ENCODE measurements at places on chromosomes 2 and 18.
A peak's percentile ranks its signal among the peaks of the same experiment; 100 is the strongest.

DNA sequence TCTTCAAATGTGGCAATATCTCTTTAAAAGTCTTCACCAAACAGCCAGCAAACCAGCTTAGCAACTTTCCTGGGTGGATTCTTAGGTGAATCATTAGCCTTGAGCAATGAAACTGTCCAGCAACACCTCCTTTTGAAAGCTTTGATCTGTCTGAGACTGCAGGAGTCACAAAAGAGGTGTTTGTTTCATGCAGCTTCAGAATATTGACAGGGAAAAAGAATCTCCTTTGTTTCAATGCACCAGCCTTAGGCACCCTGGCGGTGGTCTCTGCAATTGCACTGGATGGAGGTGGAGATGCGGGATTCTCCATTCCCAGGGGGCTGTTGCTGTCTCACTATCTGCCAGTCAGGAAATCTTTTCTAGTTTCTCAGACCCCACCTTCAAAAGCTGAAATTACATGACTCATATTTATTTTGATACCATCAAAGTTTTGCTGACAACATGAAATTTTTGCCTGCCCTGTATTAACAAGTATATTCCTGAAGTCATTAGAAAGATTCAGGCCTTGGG lies 76.0 kb upstream of the DSG1 start:
- peak; percentile 85 for DNase-seq

- DNase-seq = no peak
These were observed 121.3 kb downstream of the NDUFA10 start for GRCh38 chr2:239903803-239904202.

GRCh38 chr2:45591073-45591472 lies 20.0 kb downstream of the SRBD1 start:
- no peak for DNase-seq

DNA sequence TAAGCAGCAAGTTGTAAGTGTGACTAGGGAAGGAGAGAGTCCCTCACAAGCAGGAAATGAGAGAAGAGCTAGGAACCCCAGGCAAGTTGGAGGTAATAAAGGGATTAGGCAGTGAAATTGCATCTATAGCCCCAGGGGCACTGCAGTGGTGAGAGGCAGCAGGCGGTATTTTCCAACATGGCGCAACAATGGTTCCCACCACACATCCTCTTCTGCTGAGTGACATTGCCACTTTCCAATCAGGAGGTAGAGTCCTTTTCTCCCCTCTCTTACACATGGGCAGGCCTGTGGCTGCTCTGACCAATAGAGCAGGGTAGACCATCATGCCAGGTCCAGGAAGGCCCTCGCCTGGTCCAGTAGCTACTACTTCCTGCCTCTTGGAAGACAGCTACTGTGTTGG lies 86.6 kb downstream of the DNER start:
- no peak for DNase-seq

DNA sequence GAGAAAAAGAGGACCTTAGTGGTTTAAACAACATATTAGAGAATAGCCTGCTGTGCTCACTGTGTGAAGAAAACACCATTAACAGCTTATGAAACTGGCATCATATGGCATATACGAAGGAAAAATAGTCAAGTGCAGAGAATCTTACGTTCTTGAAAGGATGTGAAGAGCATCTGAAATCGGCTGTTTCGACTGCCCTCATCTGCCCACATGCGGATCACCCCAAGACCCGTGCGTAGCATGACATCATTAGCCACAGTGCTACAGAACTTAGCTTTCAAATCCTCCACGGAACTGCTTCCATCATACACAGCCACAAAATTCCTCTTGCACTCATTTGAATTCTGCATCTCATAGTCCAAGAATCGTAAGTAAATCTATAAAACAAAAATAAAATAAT lies 84.3 kb downstream of the NETO1 start:
- no peak for DNase-seq

DNA sequence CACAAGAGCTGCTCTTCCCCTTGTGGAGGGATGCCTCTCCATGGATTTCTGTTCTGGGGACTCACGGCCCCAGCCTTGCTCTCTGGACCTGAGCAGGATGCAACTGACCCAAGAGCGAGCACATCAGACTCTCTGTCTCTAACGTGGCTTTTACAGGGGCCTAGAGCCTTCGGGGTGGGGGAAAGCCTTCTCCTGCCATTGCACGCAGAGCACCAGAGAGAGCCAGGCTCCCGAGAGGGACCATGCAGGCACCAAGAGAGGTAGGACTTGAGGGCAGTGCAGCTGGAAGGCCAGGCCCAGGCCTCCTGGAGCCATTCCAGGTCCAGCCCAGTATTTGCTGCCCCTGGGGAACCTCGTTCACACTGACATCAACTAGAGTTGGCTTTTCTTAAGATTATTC lies 475.6 kb upstream of the MYT1L start:
- DNase-seq = no peak

GRCh38 chr18:11078491-11078890 lies 70.9 kb downstream of the PIEZO2 start:
- no peak for DNase-seq

Data from PC-3 (cell line).